Right cardiac atrium (tissue), 5 donors: ENCODE measurements at places on chromosomes 16 and 17.

GRCh38 chr17:39484178-39484577 lies 22.9 kb downstream of the CDK12 start:
- no peak for DNase-seq

GRCh38 chr16:73383195-73383987 lies 335.5 kb upstream of the ZFHX3 start:
- no peak for DNase-seq

DNA sequence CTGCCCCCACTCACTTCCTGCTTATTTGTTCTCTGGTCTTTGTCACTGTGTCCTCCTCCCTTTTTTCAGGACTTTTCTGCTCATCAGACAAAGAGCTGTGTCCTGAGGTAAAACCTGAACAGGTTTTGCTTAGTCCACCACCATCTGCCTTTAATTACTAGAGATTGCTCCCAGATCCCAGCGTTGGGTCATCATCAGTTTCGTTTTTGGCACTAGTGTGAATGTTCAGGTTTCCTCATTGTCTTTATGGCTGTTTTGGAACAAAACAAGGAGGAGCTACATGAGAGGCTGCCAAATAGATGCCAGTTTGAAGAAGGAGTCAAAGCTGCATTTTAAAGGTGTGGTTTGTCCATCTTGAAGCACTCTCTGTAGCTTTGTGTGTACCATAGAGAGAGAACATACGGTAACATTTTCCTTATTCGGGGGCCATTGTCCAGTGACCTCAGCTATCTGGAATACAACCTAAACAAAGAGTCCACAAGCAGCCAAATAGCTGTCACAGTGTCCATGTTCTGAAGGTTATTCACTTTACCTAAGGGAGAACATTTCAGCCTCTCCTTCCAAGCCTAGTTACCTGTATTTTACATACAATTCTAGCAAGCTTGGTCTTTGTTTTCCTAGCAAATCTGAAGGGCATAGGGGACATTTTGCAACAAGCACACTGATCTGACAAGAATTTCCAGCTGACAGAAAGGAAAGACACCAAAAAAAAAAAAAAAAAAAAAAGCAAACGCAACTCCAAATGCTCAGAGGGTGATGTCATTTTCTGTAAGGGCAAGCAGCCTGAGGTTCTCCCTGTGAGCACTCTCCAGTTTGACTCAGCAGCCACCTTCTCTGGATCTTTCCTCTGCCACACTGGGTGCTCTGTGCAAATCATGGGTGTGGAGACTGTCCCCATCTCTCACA lies 196.1 kb downstream of the NTN1 start:
- DNase-seq = no peak

GRCh38 chr17:72683506-72684404 lies 408.7 kb downstream of the SLC39A11 start:
- DNase-seq = no peak

DNA sequence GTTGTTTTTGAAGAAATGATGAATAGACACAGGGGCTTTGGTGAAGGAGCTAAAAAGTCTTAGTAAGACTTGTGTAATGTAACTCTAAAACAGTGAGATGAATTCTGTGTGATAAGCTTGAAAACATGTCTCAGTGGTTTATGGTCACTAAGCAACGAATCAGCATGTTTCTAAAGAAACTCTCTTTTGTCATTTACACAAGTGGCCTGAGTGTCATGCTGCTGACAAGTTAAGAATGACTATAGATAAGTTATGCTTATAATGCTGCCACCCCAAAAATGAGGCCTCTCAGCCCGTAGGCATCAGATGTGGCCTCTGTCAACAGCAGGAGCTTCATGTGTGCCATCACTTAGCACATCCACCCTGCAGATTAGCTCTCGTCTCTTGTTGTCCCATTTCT lies 8.7 kb downstream of the COX10 start:
- DNase-seq = no peak

GRCh38 chr17:35587074-35587961 lies at the start of gene AP2B1:
Gene AP2B1 (plus strand): TSS chr17:35587322. CDS start chr17:35594031, 6,709 bp downstream.
- DNase-seq = peak; percentile 92
